Anterior cingulate cortex (tissue), 58 donors: ENCODE measurements at places on chromosomes 6 and 20.

DNA sequence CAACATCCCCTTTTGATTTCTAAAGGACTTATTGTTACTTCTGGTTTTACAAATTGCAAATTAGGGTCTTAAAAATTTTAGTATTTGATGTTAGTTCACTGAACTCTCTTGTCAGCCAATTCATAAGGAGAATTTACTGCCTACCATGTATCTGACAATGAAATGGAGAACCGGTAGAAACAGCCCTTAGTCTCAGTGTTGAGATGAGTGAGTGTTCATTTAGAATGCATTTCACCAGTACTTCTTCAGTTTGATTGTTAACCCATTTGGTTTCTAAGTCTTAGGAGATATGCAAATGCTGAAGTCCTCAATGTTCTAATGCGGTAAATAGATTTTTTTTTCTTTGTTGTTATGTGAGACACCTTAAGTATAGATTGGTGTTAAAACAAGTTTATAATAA, 616.3 kb upstream of the FLRT3 start:
- DNase-seq, result no peak

GRCh38 chr6:38241200-38241871, 398.4 kb downstream of the BTBD9 start:
- no peak for DNase-seq

GRCh38 chr6:108556866-108557493, 3.7 kb upstream of the FOXO3 start:
- DNase-seq, result no peak

- no peak for DNase-seq
Measured at GRCh38 chr6:9646342-9647070, 768.4 kb downstream of the TFAP2A start.

DNA sequence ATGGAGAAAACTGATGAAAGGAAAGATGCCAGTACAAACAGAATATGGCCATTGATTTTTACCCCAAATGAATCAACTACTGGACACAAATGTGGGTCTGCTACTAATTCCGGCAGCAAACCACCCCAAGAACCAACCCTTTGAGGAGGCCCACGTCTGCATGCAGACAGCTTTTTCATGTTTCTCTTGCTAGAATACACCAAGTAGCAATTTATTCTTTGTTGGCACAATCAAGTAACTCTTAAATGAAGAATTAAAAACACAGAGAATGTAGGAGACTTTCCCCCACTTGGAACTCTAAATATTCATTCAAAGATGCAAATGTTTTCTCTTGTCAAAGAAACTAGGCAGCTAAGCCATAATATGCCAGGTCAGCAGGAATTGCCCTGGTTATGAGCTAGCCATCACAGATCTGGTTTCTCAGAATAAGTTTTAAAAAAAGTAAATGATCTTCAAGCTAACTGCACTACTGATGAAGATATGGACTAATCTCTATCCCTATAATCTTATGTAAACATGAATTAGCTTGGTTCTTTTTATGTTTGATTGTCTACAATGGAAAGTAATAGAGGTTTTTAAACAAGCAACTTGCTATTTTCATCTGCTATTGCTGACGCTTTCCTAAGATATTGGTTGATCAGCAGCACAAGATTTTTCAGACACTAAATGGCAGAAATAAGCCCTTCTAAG, 163.1 kb upstream of the THEMIS start:
- no peak for DNase-seq

- no peak for DNase-seq
Measured at GRCh38 chr20:22703843-22704242, 119.5 kb upstream of the FOXA2 start.

- no peak for DNase-seq
Measured at GRCh38 chr6:88992741-88993552, 29.5 kb upstream of the RNGTT start.

GRCh38 chr6:19731282-19731681, 105.9 kb upstream of the ID4 start:
- DNase-seq, result no peak

DNA sequence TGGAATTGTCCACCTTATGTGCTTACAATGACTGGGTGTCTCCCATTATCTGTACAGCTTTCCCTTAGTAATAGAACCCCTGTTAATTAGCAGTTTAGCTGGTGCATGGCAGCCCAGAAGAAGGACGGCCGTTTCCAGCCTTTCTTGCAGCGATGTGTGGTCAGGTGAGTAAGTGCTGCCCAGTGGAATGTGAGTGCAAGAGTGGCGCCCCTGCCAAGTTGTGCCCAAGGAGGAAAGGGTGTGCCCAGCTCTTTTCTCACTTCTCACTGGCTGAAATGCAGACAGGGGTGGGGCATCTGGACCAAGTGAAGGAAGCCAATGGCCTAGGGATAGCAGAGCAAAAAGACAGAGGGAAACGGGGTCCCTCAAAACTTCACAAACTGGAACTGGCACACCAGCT, 296.8 kb downstream of the PREX1 start:
- no peak for DNase-seq

DNA sequence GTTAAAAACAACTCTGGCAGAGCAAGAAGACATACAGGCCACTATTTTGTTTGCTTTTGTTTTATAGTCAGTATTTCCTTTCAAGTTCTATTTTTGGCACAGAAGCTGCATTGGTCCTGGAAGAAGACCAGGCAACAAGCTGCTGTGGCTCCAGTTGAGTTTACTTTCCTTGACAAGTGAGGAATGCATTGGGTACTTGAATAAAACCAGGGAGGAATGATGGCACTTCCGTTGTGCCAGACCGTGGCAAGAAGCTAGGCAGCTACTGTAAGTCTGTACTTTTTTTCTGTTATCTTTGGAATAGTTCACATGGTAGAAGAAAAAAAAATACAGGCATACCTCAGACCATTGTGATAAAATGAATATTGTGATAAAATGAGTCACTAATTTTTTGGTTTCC, 66.3 kb downstream of the NCOA3 start:
- DNase-seq, result no peak

DNA sequence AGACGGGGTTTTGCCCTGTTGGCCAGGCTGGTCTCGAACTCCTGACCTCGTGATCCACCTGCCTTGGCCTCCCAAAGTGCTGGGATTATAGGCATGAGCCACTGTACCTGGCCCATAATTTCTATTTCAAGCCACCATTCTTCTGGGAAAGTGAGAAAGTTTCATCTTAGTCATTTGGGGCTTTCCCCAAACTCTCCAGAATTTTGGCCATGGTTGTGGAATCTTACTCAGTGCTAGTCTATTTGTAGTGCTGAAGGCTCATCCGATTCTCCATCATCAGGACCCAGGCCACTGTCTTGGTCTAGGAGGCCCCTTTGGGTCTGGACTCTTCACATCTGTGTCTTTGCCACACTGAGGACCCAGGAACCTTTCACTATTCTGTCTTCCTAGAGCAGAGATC, 164.9 kb downstream of the EYA2 start:
- DNase-seq, result no peak

DNA sequence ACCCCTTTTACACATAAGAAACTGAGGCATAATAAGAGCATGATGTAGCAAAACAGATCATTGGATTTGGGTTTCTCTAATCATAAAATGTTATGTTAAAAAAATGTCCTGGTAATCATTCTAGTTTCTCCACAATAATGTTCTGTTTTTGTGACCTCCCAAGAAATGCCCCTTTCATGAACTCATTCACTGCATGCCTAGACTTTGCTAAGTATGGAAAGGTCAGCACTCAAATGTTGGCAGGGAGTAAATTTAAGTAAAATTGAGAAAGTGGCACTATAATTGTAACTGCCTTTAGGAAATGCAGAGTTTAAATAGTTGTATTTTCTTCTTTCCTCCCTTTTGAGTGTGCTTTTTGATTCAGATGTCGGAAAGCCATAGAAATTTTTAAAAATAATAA, 48.5 kb upstream of the ID4 start:
- DNase-seq, result no peak

DNA sequence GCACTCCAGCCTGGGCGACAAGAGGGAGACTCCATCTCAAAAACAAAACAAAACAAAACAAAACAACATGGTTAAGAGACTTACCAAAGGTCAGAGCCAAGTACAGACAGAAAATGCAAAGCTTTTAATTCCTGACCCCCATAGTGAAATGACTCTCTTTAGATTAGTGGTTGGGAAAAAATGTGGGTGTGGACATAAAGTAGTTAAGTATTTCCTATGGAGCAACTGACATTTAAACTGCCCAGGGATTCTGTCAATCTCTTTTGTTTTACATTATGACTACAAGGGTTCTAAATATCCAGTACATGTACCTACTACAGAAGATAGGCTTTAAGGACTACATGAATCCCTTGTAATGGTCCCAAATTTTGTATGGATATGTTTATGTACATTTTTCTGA, 75.1 kb downstream of the IRAK1BP1 start:
- no peak for DNase-seq

- DNase-seq, result no peak
Measured at GRCh38 chr20:57922083-57922482, 212.3 kb upstream of the PMEPA1 start.
